AG08395 (cell line): ENCODE measurements at places on chromosomes 4 and X.

GRCh38 chrX:5458300-5458842 lies 770.3 kb downstream of the NLGN4X start:
- no peak for DNase-seq

DNA sequence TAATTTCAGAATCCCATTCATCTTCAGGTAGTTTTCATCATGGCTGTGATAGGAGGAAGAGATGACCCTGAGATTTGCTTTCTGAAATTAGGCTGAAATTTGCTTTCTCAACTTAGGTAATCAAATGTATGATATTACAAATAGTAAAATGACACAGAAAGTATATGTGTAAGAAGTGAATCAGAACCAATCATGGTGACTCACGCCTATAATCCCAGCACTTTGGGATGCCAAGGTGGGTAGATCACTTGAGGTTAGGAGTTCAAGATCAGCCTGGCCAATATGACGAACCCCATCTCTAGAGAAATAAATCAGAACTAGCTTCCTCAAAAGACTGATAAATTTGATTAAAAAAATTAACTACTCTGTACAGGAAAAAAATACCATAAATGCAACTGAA lies 555.4 kb downstream of the STPG2 start:
- no peak for DNase-seq

- DNase-seq: no peak
Observed at GRCh38 chr4:156595041-156595440, 376.6 kb downstream of the PDGFC start.

DNA sequence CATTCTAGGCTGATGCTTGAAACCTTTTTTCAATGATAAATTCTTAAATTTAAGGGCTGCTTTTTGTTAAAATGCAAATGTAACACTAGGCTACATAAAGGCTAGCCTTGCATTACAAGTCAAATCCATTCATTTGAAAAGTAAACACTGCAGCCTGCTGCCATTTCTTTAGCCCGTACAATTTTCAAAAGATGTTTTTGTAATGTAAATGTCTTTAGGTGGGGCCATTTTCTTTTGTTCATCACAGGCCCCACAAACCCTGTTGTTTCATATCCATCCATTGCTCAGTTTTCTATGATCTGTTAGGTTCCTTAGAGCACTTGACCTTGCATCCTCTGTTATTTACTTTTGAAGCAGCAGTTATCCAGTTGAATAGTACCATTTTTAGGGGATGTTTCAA lies 296.2 kb upstream of the AMOT start:
- no peak for DNase-seq
